ENCODE measurements at places on chromosomes 2 and 18. TPM values are rescaled to one million over a fixed set of nuclear protein-coding genes. Genes with fewer than 3 reads are reported as not detected.

DNA sequence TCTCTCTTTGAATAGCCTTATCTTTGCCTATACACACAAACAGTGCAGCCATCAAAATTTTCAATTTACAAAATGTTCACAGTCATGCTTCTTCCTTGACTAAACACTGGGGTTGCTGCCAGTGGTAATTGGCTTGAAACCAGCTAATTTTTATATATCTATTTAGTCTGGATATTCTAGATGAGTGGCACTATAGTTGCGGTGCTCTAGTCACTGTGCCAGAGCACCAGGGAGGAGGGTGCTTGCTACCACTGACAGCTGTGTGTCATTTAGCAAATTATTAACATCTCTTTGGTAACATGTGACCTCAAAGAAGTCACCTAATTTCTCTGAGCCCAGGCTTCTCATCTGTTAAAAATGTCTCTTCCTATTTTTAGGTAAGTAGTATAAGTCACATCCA lies 130.4 kb downstream of the MEIS1 start:
- no peak overlapping the region for H3K27ac ChIP-seq
- no peaks in the 10 kb centered on the region for H3K27me3 ChIP-seq
- H3K4me3 ChIP-seq: no peak overlapping the region
- peaks cover 82% of the 10 kb centered on the region for H3K4me1 ChIP-seq

CHRND gene
- total RNA-seq: not detected

GRCh38 chr2:242020196-242021004 lies 150.9 kb downstream of the RTP5 start:
- H3K36me3 ChIP-seq: no peaks in the 10 kb centered on the region
- peak; percentile 81 for DNase-seq
- peaks cover 11% of the 10 kb centered on the region for H3K4me1 ChIP-seq
- H3K4me3 ChIP-seq: no peak overlapping the region

GRCh38 chr2:45964223-45964841 lies 312.9 kb downstream of the PRKCE start:
- no peak overlapping the region for H3K4me3 ChIP-seq
- no peaks in the 10 kb centered on the region for H3K27me3 ChIP-seq
